Cardiac ventricle fibroblast (primary cell): ENCODE measurements at places on chromosomes 13 and 19. TPM values are rescaled to one million over a fixed set of nuclear protein-coding genes. Genes with fewer than 3 reads are reported as not detected.

The TEX26 gene
- not detected in 2 replicates for total RNA-seq

The ZNF154 gene
- 3.6 and 4.7 TPM in 2 replicates for total RNA-seq

The LGALS14 gene
- not detected in 2 replicates for total RNA-seq

The CRX gene
- not detected in 2 replicates for total RNA-seq

The KIRREL2 gene
- total RNA-seq, result 0.19 TPM in 1 of 2 replicates, not detected in the other
